ENCODE measurements at places on chromosomes 5 and 9.

GRCh38 chr5:174242573-174242972 is 197.1 kb downstream of the NSG2 start:
- no peak for DNase-seq

DNA sequence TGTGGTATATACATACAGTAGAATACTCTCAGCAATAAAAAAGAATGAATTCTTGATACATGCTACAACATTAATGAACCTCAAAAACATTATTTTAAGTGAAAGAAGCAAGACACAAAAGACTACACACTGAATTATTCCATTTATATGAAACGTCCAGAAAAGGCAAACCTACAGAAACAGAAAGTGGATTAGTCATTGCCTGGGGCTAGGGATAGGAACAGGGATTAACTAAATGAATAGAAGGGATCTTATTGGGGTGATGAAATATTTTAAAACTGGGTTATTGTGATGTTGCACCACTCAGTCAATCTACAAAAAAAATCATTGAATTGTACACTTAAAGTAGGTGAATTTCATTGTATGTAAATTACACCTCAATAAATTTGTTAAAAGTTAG is 326.7 kb downstream of the PIK3R1 start:
- no peak for DNase-seq

- DNase-seq, result no peak
These were observed 21.0 kb downstream of the PDCD1LG2 start for GRCh38 chr9:5531101-5531882.

- no peak for DNase-seq
These were observed 110.7 kb downstream of the CAAP1 start for GRCh38 chr9:26781906-26782305.

- DNase-seq, result no peak
These were observed 56.9 kb downstream of the HOMER1 start for GRCh38 chr5:79456890-79457583.

DNA sequence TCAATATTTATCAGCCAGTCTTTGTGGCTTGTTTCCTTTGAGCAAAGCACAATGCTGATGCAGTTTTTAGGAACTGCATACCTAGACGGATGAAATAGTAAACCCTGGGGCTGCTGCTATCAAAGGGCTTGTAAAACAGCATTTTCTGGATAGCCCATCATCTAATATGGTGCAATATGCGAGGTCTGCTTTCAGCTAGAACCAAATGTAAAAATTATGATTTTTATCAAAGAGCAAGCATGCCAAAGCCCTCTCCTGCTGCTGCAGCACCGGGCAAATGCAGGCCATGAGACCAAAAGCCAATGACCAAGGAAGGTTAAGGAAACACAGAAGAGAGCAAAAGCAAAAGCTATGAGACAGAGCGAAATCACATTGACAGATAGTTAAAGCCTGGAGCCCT is 1000.4 kb downstream of the MAT2B start:
- DNase-seq, result no peak

GRCh38 chr5:10729320-10730042 is 31.6 kb downstream of the DAP start:
- DNase-seq, result no peak

DNA sequence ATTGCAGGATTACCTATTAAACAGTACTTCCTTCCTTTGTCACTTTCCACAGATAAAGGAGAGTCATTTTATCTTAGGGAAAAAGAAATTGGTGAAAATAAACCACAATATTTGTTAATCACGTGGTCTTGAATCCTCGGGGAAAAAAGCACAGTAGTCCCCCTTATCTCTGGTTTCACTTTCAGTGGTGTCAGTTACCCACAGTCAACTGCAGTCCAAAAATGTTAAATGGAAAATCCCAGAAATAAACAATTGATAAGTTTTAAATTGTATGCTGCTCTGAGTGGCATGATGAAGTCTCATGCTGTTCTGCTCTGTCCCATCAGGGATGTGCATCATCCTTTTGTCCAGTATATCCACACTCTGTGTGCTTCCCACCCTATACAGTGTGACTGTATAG is 405.2 kb upstream of the MPDZ start:
- DNase-seq, result no peak

- no peak for DNase-seq
These were observed 9.6 kb downstream of the TLE4 start for GRCh38 chr9:79581388-79581787.

GRCh38 chr9:124254261-124254682 is 3.5 kb upstream of the NEK6 start:
- DNase-seq, result no peak

DNA sequence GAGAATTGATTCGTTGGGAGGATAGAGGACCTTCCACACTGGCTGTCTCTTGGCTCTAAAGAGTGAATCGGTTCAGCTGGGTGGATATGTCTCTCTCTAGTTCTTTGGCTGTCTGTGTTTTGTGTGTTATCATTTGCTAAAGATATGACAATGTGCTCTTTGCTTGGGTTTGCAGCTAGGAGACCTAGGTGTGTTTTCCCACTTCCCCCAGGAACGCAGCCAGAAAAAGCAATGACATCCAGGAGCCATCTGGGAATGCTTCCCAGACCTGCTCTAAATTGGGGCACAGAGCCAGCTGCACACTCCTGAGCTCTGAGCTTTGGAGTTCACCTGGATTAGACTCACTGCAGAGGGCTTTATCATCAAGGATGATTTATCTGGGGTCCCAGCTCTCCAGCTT is 12.8 kb upstream of the PDZD2 start:
- DNase-seq, result no peak

DNA sequence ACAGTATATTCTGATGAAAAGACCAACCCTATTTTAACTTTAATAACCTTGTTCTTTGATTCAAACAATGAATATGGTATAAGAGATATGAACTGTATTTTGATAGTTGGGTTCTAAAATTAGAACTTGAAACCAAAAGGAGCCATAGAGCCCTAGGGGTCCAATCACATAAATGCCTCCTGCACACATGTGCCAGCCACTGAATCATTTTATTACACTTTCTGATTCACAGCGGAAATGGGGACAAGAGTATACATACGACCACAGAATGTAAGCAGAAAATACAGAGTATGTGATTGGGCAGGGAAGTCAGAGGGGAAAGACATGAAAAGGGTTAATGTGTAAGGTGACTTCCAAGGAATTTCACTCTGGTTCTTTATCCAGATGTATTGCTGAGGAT is 1000.2 kb downstream of the NR2F1-AS1 start:
- DNase-seq, result no peak

- peak; percentile 56 for DNase-seq
These were observed 21.0 kb upstream of the ALDH1B1 start for GRCh38 chr9:38371495-38371894.

GRCh38 chr5:149439899-149440542 is 60.9 kb upstream of the IL17B start:
- DNase-seq, result peak; percentile 64

GRCh38 chr5:60649288-60649917 is 50.6 kb downstream of the DEPDC1B start:
- peak; percentile 18 for DNase-seq

DNA sequence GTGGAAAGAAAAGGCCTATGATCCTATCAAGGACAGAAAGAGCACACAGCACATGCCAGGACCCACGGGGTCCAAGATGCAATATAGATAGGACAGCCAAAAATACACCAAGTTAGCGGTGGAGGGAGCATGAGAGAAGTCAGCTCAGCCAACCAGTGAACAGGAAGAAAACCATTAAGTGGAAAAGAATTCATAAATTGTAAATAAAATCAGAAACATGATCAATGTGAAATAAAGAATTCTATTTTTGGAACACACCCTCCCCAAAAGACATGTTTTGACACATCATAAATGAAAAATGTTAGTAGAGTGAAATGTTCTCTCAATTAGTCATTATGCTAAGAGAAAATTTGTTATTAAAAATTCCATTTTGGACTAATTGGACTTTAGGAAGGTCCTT is 35.6 kb downstream of the ATPSCKMT start:
- no peak for DNase-seq

GRCh38 chr9:79774356-79774755 is 202.6 kb downstream of the TLE4 start:
- no peak for DNase-seq

GRCh38 chr5:169651526-169651925 is 14.5 kb downstream of the DOCK2 start:
- no peak for DNase-seq

- no peak for DNase-seq
These were observed 157.3 kb upstream of the S1PR3 start for GRCh38 chr9:88833946-88834345.

GRCh38 chr9:100639854-100640253 is 62.0 kb downstream of the CAVIN4 start:
- no peak for DNase-seq

- DNase-seq, result peak; percentile 24
These were observed 601.8 kb upstream of the ZNF608 start for GRCh38 chr5:125348221-125348692.

GRCh38 chr5:139744471-139745131 is 51.0 kb upstream of the PSD2 start:
- DNase-seq, result no peak

DNA sequence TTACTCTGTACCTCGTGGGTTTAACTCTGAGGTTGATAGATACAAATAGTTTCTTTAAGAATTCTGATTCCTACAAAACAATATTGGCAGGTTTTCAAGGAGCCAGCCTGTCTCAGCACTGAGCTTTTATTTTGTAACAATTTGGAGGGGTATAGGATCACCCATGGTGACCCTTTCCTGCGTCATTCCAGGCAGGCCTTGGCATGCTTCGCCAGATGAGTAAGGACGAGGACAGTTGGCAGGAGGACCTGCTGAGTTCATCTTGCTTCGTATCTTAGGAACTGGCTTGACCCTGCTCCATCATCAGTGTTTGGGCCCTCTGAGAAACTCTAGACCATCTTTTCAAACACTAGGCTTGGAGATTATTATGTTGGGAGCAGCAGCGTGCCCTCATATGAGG is 17.9 kb downstream of the ZNF462 start:
- no peak for DNase-seq

GRCh38 chr9:120500733-120501132 is 79.2 kb downstream of the CDK5RAP2 start:
- no peak for DNase-seq

- DNase-seq, result no peak
These were observed 21.0 kb upstream of the RHOBTB3 start for GRCh38 chr5:95709967-95710650.

GRCh38 chr5:113108485-113108884 is 131.9 kb downstream of the DCP2 start:
- no peak for DNase-seq

GRCh38 chr9:14320271-14321181 is 6.6 kb upstream of the NFIB start:
- no peak for DNase-seq

GRCh38 chr5:168753691-168754254 is 174.6 kb upstream of the PANK3 start:
- DNase-seq, result no peak

DNA sequence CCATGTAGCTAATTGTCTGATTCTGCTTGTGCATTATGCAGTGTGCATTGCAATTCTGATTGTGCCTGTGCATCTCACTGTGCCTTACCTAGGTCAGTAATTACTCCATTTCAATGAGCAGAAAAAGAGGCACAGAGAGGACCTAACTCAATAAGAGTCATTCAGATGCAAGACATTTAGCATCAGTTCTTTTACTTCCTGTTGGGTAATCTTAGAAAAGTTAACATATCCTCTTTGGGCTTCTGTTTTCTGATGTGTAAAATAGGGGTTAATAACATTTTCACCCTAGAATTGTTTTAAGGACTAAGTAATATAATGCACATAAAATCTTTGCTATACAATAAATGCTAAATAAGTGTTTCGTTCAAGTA is 7.0 kb upstream of the DCTN4 start:
- no peak for DNase-seq

- DNase-seq, result no peak
These were observed 11.9 kb downstream of the APBA1 start for GRCh38 chr9:69660304-69660703.

GRCh38 chr9:124512806-124513204 is 5.6 kb upstream of the NR5A1 start:
- no peak for DNase-seq

Measured in HuH-7 (cell line).